ENCODE measurements at places on chromosomes 5 and 9.

GRCh38 chr9:5446451-5447236, 3.7 kb upstream of the CD274 start:
- DNase-seq = no peak

GRCh38 chr5:114250536-114250935, 111.3 kb upstream of the KCNN2 start:
- DNase-seq = no peak

- no peak for DNase-seq
Observed at GRCh38 chr5:66540078-66540477, 56.1 kb upstream of the MAST4 start.

- no peak for DNase-seq
Observed at GRCh38 chr5:124806373-124807077, 60.1 kb upstream of the ZNF608 start.

- DNase-seq = no peak
Observed at GRCh38 chr5:127909066-127909465, 174.5 kb upstream of the SLC12A2 start.

DNA sequence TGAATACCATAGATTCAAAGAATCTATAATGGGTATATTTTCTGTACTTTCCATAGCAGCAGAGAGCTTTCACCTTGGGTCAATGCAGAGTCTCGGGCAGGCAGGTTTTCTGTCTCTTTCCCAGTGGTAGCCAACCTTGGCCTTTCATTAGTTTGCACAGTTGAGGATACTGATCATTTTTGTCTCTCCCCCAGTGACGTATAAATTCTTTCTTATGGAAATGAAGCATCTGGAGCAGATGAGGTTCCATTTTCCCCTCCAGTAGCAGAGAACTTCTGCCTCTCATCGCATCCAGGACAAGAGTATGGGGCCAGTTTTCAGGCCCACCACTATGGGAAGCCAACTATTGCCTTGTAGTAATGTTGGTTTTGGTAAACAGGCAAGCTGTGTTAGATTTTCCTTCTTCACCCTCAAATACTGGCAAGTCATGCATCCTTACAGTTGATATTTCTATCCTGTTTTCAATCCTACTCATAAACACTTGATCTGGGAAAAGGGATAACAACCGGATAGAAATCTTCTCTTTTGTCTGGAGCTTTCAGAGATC, 845.2 kb upstream of the CDH18 start:
- DNase-seq = no peak

GRCh38 chr9:86733929-86734328, 213.4 kb downstream of the GAS1 start:
- DNase-seq = no peak

DNA sequence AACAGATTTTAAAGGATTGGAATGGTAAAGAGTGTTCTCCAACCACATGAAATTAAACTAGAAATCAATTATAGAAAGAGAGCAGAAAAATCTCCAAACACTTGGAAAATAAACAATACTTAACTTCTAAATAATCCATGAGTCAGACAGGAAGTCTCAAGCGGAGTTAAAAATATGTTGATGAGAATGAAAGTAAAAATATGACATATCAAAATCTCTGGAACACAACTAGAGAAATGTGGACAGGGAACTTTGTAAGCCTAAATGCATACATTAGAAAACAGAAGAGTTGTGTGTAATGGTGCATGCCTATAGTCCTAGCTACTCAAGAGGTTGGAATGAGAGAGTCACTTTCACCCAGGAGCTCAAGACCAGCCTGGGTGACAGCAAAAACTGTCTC, 47.9 kb upstream of the ZNF618 start:
- no peak for DNase-seq

DNA sequence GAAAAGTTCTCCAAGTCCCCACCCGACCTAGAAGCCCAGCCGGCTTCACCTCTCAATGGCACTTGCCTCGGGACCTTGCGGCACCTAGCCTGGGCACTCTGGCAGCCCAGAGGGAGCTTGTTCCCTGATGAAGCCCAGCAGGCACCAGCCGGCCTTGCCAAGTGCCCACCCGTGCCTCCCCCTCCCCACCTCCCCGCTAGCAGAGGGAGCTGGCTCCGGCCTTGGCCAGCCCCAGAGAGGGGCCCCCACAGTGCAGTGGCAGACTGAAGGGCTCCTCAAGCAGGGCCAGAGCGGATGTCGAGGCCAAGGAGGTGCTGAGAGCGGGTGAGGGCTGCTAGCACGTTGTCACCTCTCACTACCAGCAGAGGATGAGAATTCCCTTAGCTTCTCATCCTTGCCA, 37.6 kb upstream of the CAVIN4 start:
- no peak for DNase-seq

DNA sequence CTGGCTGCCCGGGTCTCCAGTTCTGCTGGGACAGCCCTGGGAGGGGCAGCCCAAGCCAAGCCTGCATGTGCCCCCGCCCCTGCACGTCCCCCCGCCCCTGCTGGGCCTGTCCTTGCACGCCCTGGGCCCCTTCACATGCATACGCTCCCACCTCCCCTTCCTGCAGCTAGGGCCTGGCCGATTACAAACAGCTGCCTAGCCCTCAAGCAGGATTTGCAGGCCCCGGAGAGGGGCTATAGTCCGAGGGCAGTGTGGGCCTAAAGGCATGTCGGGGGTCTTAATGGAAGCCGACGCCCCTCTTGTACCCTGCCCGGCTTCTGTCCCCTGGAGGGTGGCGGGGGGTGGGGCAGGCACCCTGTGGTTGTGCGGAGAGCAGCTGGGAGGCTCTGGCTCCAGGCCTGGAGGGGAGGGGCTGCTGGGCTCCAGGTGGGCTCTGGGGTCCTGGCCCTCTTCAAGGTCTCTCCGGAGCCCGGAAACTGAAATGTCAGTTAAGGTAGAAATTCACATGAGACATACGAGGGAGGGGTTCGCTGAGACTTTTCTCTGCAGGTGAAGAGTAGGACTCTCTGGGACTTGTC, 16.9 kb downstream of the COL5A1 start:
- no peak for DNase-seq

DNA sequence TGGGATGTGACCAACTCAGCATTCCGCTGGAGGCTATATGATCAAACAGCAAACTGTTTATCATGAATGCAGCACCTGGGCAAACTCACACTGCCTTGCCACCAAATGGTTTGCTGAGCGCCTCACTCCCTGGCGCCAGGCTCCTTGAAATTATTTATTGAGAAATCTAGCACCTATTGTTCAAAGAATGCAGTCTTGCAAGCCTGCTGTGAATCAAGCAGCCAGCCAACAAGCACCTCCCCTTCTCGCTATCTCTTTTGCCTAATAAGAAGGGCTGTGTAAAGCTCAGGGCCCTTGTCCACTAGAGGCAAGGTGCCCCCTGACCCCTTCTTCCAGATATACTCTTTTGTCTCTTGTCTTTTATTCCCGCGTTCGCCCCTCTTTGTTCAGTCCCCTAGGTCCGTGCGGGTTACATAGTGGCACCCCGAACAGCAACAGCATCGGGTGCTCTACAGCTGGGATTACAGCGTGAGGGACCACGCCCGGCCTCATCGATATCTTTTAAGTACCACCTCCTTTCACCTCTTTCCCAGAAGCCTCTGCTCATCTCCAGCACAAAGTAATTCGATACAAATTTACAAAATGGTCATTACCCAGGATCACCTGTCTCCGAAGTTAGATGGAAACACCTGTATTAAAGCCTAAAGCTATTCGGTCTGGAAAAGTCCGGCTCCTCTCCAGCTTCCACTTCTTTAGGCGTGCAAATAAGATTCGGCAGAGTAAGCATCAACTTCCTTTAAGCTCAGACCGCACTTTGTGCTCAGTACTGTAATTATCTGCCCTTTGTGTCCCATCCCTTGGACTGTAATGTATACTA, 896 bp downstream of the RIGI start:
- no peak for DNase-seq

DNA sequence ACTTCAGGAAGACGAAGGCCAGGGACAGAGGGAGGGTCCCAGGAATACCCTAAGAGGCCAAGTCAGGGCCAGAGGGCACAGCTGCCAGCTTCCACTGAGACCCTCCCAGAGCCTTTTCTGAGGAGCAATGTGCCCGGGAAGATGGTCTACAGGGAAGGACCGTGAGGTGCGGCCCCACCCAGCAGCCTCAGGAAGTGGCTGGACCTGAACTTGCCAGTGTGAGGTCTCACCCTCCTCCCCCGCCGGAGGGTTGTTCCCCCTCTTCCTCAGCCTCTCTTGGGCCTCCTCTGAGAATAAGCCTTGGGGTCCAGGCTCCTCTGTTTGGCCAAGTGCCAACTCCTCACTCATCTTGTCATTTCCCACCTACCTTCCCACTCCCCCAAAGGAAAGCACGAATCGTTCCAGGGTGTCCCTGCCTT, 13.4 kb upstream of the SLC25A51 start:
- DNase-seq = no peak

- DNase-seq = no peak
Observed at GRCh38 chr9:131099102-131099606, 2.8 kb downstream of the AIF1L start.

GRCh38 chr5:18098691-18099090, 464.4 kb downstream of the TAF11L14 start:
- no peak for DNase-seq

- DNase-seq = no peak
Observed at GRCh38 chr5:10220248-10220647, 29.4 kb downstream of the ATPSCKMT start.

GRCh38 chr9:95129476-95130291, 187.8 kb downstream of the FANCC start:
- no peak for DNase-seq

Data from stimulated activated CD8-positive, alpha-beta memory T cell treated with anti-CD3 and anti-CD28 coated beads, Interleukin-4, amount 100 ng/mL, for 1 hour (primary cell).